Activated CD4-positive, alpha-beta T cell treated with anti-CD3 and anti-CD28 coated beads, Interleukin-2, amount 10 ng/mL, durations not matched to agents 24 days and 14 days (primary cell): ENCODE measurements at places on chromosomes 1 and 21. TPM values are rescaled to one million over a fixed set of nuclear protein-coding genes. Genes with fewer than 3 reads are reported as not detected.
A peak's percentile ranks its signal among the peaks of the same experiment; 100 is the strongest.

DNA sequence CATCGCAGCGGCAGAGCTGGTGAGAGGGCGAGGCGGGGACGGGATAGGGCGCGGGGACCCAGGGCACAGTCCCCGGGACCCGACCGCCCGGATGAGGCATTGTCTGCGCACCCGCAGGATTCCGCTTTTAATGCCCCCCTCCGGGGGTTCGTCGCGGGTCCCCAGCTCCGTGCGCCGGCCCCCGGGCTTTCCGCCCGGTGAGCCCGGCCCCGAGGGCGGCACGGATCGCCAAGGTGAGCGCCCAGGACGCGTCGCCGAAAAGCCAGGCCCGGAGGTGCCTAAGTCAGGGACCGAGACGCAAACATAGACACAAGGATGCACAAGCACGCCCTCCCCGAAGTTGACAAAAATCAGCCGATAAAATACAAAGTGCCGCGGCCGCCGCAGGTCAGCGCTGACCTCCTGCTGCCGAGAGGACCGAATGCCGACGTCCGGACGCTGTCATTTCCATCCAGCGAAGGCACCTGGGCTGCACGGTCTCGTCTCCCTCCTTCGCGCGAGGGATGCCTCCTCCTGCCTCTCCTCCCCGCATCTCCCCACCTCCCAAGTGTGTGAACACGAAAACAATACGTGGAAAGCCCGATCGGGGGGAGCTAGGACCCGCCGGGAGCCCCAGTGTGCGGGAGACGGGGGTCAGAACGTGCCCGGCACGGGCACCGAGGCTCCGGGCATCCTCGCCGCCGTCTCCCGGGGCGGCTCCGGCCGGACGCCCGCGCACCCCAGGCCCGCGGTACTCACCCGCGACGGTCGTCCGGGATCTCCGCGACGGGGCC, 101.1 kb upstream of the SOD1 start:
- no peak for DNase-seq
- peaks cover 30% of the 10 kb centered on the region for H3K27me3 ChIP-seq
- H3K27ac ChIP-seq, result no peak overlapping the region
- H3K4me3 ChIP-seq, result peak overlapping the region; percentile 88
- H3K36me3 ChIP-seq, result peaks cover 4% of the 10 kb centered on the region

GRCh38 chr1:100747771-100748170, 28.2 kb downstream of the VCAM1 start:
- no peak for DNase-seq
- no peak overlapping the region for H3K4me3 ChIP-seq
- H3K27me3 ChIP-seq, result peaks cover 7% of the 10 kb centered on the region
- no peak overlapping the region for H3K27ac ChIP-seq
- H3K36me3 ChIP-seq, result no peaks in the 10 kb centered on the region

Gene CLEC20A
- total RNA-seq, result not detected in 2 replicates

Gene SIM2
- total RNA-seq, result 0.12 and 0.21 TPM in 2 replicates

Gene CFHR1
- total RNA-seq, result not detected in 2 replicates

- H3K36me3 ChIP-seq, result peaks cover 26% of the 10 kb centered on the region
- H3K4me1 ChIP-seq, result peaks cover 34% of the 10 kb centered on the region
- H3K4me3 ChIP-seq, result no peak overlapping the region
- H3K27ac ChIP-seq, result peak overlapping the region; percentile 22
- no peaks in the 10 kb centered on the region for H3K27me3 ChIP-seq
- DNase-seq, result peak; percentile 89
Measured at GRCh38 chr1:100459358-100460114, 78.4 kb upstream of the GPR88 start.

DNA sequence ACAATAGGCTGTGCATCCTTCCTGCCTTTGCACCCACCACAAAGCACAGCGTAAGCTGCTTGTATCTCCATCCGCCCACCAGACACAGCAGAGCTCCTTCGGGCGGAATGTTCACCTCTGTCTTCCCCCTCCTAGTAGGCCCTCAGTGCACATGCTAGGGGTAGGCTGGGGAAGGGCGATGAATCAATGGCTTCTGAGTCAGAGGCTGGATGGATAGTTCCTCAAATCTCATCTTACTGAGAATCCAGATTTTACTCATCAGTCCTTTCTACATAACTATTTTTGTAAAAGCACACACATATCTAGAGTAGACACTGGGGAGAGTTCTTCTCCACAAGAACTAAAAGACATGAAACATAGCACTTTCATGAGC, 73.8 kb downstream of the BCAR3 start:
- no peak overlapping the region for H3K4me3 ChIP-seq
- peak overlapping the region; percentile 39 for H3K27ac ChIP-seq
- H3K27me3 ChIP-seq, result peaks cover 51% of the 10 kb centered on the region
- no peaks in the 10 kb centered on the region for H3K36me3 ChIP-seq
- peaks cover 16% of the 10 kb centered on the region for H3K4me1 ChIP-seq

Gene NUDT17
- total RNA-seq, result 2.5 and 3.4 TPM in 2 replicates

DNA sequence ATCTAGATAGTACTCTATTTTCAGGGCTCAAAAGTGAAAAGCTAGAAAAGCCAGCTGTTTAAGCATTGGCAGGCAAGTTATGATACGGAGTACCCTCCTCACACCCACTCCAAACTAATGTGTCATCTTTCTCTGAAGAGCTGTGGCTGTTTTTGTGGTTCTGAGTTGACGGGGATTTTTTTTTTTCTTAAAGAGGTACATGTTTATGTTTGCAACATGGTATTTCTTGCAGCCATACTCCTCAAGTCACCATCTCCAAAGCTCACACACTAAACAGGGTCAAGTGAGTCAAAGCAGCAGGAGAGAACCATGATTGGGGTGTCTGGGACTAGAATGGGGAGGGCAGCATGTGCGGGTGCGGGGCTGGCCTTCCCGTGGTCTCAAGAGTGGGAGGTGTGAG, 347.2 kb downstream of the DISC1 start:
- peak overlapping the region; percentile 41 for H3K4me3 ChIP-seq
- peaks cover 22% of the 10 kb centered on the region for H3K4me1 ChIP-seq
- no peaks in the 10 kb centered on the region for H3K36me3 ChIP-seq
- H3K27ac ChIP-seq, result peak overlapping the region; percentile 46
- H3K27me3 ChIP-seq, result peaks cover 2% of the 10 kb centered on the region
- peak; percentile 75 for DNase-seq

DNA sequence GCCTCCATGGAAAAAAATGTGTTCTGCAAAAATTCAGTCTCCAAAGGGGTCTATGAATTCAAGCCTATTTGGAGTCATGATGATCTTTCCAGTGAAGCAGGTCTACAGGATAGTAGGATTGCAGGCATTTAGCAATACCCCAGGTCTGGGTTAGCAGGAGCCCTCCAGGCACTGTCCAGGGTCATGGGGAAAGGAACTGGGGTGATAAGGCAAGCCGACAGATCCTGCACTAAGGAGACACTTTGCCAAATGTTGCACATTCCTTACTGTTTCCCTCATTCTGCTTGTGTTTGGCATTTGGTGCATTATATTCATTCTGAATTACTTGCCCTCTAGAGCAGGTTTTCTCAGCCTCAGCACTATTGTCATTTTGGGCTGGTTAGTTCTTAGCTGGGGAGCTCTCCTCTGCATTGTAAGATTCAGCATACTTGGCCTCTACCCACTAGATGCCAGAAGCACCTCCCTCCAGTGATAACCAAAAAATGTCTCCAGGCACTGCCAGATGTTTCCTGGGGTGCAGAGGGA, 333.3 kb upstream of the PLXNA2 start:
- no peak overlapping the region for H3K4me3 ChIP-seq
- no peaks in the 10 kb centered on the region for H3K4me1 ChIP-seq
- no peak overlapping the region for H3K27ac ChIP-seq
- H3K36me3 ChIP-seq, result no peaks in the 10 kb centered on the region
- peaks cover 2% of the 10 kb centered on the region for H3K27me3 ChIP-seq
- DNase-seq, result no peak
